ENCODE measurements at places on chromosomes 6 and 20. TPM values are rescaled to one million over a fixed set of nuclear protein-coding genes. Genes with fewer than 3 reads are reported as not detected.

DNA sequence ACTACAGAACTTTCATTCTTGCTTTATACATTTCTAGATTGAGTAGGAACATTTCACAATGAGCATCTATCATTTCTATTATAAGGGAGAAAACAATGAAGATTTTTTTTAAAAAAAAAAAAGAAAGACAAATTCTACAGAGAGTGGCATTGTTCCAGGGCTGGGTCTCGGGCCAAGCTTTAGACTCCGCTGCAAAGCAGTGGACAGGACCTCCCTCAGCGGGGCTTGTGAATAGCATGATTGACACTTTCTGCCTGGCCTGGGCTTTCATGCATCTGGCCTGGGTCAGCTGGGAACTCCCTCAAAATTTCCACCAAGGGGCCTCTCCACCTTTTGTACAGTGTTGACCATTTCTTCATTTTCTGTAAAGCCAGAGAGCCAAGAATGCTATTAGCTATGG lies 55.8 kb upstream of the HIVEP2 start:
- no peak overlapping the region for H3K4me3 ChIP-seq
- H3K4me1 ChIP-seq: no peaks in the 10 kb centered on the region
- peaks cover 8% of the 10 kb centered on the region for H3K27me3 ChIP-seq
- DNase-seq: no peak
- H3K36me3 ChIP-seq: peaks cover 2% of the 10 kb centered on the region

GRCh38 chr20:16816192-16816591 lies 68.0 kb downstream of the OTOR start:
- H3K4me3 ChIP-seq: no peak overlapping the region
- peaks cover 2% of the 10 kb centered on the region for H3K27me3 ChIP-seq
- no peak overlapping the region for H3K27ac ChIP-seq
- H3K4me1 ChIP-seq: no peaks in the 10 kb centered on the region
- DNase-seq: no peak

DNA sequence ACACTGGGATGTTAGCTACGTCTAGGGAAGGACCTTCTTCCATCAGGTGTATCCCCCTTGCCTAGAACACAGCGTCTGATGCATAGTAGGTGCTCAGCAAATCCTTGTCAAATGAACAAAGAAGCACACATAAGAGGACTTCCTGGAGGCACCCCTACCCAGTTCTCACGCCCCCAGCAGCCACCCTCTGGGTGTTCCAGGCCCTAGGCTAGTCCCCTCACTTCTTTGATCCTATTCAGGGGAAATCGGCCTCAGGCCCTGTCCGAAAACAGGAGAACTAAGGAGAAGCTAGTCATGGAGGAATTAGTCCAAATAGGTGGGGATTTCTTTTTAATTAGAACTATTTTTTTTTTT lies 84.7 kb upstream of the SIRPA start:
- no peak overlapping the region for H3K27ac ChIP-seq
- H3K4me3 ChIP-seq: no peak overlapping the region
- peaks cover 21% of the 10 kb centered on the region for H3K27me3 ChIP-seq
- DNase-seq: no peak

- no peak overlapping the region for H3K4me3 ChIP-seq
- H3K27ac ChIP-seq: no peak overlapping the region
- DNase-seq: no peak
Observed at GRCh38 chr6:99114769-99115406, 167.1 kb upstream of the FBXL4 start.

DNA sequence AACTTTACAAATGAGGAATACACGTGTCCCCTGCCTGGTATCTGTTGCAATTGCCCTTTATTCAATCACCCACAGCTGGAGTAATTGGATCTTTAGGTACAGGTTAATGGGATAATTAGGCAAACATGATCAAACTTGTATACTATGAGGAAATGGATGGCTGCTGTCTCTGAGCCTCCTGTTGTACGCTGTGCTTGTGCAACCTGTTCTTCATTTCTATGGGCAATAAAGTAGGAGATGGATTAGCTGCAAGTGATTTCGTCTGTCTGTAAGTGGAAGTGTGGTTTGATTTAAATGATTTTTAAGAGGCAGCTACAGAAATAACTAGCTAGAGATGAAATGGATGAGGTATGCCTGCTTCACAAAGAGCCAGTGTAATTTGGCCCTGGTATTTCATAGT lies 474.1 kb downstream of the RNF144B start:
- no peaks in the 10 kb centered on the region for H3K27me3 ChIP-seq
- no peaks in the 10 kb centered on the region for H3K4me1 ChIP-seq
- no peak for DNase-seq
- H3K4me3 ChIP-seq: no peak overlapping the region

DNA sequence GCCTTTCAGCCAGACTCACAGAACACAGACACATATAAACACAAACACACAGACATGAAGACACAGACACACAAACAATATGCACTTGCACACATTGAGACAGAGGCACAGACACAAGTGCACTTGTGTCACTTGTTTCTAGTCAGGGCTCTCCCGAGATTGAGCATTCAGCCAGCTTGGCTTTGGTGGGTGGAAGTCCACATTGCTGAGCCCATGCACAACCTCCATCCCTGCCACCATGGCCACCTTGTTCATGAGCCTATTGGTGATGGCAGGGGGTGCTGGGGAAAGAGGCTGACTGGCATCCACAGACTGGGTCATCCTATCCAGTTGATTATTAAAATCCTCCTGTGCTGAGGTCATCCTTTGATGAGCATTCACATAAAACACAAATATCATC lies 11.5 kb upstream of the CST7 start:
- H3K27me3 ChIP-seq: no peaks in the 10 kb centered on the region
- no peak for DNase-seq
- H3K36me3 ChIP-seq: peaks cover 19% of the 10 kb centered on the region
- peaks cover 17% of the 10 kb centered on the region for H3K4me1 ChIP-seq

- peaks cover 12% of the 10 kb centered on the region for H3K36me3 ChIP-seq
- peak within 1 kb of the TSS; percentile 68 for H3K4me3 ChIP-seq
- peak within 1 kb of the TSS; percentile 34 for H3K27ac ChIP-seq
- peaks cover 27% of the 10 kb centered on the region for H3K27me3 ChIP-seq
Observed at GRCh38 chr20:62861726-62862336, at the start of gene TCFL5. Gene TCFL5, minus strand, starts transcription at chr20:62861822. Its CDS starts 152 bp downstream, at chr20:62861670.

- no peaks in the 10 kb centered on the region for H3K27me3 ChIP-seq
- DNase-seq: no peak
- H3K36me3 ChIP-seq: no peaks in the 10 kb centered on the region
- no peak overlapping the region for H3K27ac ChIP-seq
Observed at GRCh38 chr6:54910431-54910884, 63.9 kb downstream of the FAM83B start.

DNA sequence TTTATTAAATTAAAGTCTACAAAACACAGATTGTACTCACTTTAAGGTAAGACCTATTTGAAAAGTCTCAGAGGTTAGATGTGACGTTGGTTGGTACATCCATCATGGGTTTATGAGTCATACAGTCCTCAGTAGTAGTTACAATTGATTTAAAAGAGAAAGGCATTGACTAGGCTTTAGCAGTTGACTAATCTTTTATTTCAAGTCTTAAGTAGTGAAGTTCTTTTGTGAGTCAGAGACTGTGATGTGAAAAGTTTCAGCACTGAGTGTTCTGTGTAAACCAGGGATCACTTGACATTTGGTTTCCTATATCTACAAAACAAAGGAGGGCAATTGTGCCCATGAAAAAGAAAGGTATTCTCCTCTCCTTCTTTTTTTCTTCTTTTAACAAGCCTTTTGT lies 221.3 kb downstream of the GRIK2 start:
- H3K4me1 ChIP-seq: no peaks in the 10 kb centered on the region
- DNase-seq: no peak
- no peak overlapping the region for H3K4me3 ChIP-seq
- H3K27me3 ChIP-seq: no peaks in the 10 kb centered on the region
- no peaks in the 10 kb centered on the region for H3K36me3 ChIP-seq

DNA sequence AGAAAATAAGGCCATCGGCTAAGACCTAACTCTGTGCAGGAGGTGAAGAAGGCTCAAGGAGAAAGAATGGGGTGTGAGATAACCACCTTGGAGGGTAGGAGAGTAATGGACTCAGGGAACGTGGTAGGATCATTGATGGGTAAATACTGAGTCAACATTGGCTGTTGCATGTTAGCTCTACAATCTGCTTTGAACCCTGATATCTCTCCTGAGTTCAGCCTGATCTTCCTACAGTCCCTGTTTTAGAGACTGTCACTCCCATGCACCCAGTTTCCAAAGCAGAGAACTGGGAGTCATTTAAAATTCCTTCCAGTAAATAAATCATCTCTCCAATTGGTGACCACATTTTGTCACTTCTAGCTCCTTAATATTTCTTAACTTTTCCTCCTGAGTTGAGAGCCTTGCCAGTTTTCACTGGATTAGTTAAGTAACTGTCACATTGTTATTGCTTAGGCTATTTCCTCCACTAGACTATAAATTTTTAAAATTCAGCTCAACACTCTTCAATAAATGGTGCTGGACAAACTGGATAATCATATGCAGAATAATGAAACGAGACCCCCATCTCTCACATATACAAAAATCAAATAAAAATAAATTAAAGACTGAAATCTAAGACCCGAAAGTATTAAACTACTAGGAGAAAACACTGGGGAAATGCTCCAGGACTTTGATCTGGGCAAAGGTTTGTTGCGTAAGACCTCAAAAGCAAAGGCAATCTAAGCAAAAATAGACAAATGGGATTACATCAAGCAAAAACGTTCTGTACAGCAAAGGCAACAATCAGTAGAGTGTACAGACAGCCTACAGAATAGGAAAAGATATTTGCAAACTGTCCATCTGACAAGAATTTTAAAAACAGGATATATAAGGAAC lies 138.9 kb upstream of the TMEM170B start:
- peaks cover 4% of the 10 kb centered on the region for H3K36me3 ChIP-seq
- no peak overlapping the region for H3K27ac ChIP-seq
- H3K4me1 ChIP-seq: peaks cover 18% of the 10 kb centered on the region
- no peak for DNase-seq
- peaks cover 9% of the 10 kb centered on the region for H3K27me3 ChIP-seq
- H3K4me3 ChIP-seq: no peak overlapping the region

- no peak overlapping the region for H3K27ac ChIP-seq
- H3K36me3 ChIP-seq: no peaks in the 10 kb centered on the region
- H3K27me3 ChIP-seq: no peaks in the 10 kb centered on the region
- no peak for DNase-seq
Observed at GRCh38 chr20:59709636-59710035, 105.3 kb downstream of the PHACTR3 start.

DNA sequence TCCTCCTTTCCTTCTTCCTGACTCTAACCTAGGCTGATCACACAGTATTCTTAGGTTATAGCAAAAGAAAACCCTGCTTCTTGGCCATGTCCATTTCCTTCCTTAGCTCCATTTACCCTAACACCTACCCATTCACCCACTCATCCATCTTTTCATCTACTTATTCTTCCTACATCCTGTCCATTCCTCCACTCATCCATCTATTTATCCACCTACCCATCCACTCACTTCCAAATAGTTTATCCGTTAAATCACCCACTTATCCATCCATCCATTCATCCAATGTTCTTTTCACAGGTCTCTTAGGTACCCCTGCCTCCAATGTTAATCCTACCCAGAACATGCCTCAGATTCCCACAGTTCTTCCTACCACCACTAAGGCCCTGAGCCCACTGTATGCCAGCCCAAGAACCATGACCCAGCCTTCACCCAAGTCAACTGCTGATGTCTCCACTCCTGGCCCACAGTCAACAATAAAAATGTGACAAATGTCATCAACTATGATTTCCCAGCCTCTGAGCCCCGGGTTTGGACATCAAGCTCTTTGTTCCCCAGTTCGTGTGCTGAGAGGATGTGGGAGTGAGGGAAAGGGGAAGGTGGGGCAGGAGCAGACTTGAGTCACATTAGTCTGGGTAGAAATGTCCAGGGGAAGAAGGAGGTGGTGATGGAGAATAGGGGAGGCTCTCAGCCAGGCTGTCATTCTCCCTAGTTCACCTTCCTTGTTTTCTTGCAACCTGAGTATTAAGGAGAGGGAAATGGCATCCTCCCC lies 24.4 kb downstream of the TREML4 start:
- peaks cover 2% of the 10 kb centered on the region for H3K36me3 ChIP-seq
- no peak for DNase-seq
- H3K27me3 ChIP-seq: peaks cover 8% of the 10 kb centered on the region
- peaks cover 12% of the 10 kb centered on the region for H3K4me1 ChIP-seq
- H3K4me3 ChIP-seq: no peak overlapping the region

DNA sequence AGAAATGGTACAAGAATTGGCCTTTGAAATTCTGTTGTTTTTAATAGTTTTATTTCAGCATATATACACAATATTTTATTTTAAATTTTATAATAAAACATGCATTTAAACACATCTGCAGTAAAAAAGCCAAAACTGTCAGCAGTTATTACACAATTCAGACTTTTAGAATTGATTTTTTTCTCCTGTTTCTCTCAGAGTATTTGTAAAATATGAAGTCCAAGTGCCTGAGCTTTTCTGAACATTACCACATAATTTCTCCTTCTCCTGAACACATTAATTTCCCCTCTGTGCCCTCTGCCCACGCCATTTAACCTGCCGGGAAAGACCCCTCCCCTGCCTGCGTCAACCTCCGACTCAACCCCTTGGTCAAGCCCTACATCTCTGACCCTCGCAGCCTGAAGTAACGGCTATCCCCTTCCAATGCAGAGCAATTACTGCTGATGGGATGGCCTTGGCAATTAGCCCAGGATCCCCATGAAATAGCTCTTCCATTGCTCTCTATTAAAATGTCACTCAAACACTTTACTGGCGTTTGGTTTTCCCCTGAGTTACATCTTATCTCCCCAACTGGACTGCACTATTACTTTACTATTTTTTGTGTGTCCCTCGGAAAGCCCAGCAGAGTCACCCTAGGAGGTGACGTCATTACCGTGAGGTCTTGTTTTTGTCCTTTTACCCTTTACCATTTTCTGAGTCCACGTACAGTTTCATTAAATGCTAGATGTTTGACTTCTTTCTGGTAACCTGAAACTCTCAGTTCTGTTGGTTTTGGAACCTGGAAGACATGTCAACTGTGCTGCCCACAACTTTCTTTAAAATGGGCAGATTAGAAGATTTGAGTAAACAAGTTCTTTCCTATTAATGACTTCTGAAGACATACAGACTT lies 146.7 kb upstream of the TAB2 start:
- H3K4me1 ChIP-seq: peaks cover 73% of the 10 kb centered on the region
- H3K27me3 ChIP-seq: no peaks in the 10 kb centered on the region
- H3K27ac ChIP-seq: peak overlapping the region; percentile 24

DNA sequence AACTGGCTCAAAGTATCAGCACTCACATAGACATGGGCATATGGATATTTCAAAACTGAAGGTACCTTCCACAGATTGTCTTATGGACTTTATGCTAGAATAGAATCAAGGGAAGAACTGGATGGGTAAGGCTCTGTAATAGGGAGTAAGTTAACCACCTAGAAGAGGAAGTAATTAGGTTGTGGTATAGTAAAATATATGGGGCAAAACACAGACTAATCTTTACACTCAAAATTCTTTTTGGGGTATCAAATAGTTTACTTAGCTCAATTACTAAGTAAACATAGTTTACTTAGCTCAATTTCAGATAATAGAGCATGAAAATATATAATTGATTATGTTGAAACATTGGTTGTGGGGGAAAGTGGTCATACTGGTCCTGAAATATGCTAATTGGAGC lies 94.2 kb upstream of the ATXN1 start:
- no peak overlapping the region for H3K27ac ChIP-seq
- no peak overlapping the region for H3K4me3 ChIP-seq
- H3K36me3 ChIP-seq: peaks cover 2% of the 10 kb centered on the region
- peaks cover 11% of the 10 kb centered on the region for H3K27me3 ChIP-seq
- DNase-seq: no peak
- H3K4me1 ChIP-seq: peaks cover 22% of the 10 kb centered on the region

Gene FGD2
- total RNA-seq: 1.5 TPM

Gene HCRTR2
- total RNA-seq: not detected

Gene ADGRF5
- total RNA-seq: not detected

Gene DLK2
- 1.5 TPM for total RNA-seq

Gene ARMH2
- not detected for total RNA-seq

Gene TULP1
- not detected for total RNA-seq

Gene BPIFB4
- total RNA-seq: not detected

Gene ZNF512B
- 28.3 TPM for total RNA-seq

Gene NT5E
- 12.5 TPM for total RNA-seq

Data from activated T-helper 1 cell treated with anti-CD3 and anti-CD28 coated beads, Interleukin-12 subunit alpha, Interleukin-12 subunit beta, Interleukin-2, Interleukin-4 antibody, amounts not matched to agents 30 ng/mL and 10 ng/mL and 1 ng/mL, durations not matched to agents 14 hours and 24 hours and 36 hours (primary cell).